ENCODE measurements at places on chromosomes 3 and 15. TPM values are rescaled to one million over a fixed set of nuclear protein-coding genes. Genes with fewer than 3 reads are reported as not detected.

GRCh38 chr15:49709646-49710214, 88.9 kb downstream of the DTWD1 start:
- no peak for DNase-seq

DNA sequence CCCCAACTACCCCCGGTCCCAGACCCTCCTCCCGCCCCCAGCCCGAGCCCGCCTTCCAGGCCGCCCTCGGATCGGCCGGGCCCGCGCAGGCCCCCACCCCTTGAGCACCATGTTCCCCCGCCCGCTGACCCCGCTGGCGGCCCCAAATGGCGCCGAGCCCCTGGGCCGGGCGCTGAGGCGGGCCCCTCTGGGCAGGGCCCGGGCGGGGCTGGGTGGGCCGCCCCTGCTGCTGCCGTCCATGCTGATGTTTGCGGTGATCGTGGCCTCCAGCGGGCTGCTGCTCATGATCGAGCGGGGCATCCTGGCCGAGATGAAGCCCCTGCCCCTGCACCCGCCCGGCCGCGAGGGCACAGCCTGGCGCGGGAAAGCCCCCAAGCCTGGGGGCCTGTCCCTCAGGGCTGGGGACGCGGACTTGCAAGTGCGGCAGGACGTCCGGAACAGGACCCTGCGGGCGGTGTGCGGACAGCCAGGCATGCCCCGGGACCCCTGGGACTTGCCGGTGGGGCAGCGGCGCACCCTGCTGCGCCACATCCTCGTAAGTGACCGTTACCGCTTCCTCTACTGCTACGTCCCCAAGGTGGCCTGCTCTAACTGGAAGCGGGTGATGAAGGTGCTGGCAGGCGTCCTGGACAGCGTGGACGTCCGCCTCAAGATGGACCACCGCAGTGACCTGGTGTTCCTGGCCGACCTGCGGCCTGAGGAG, 472 bp downstream of the CHST14 start:
- peak; percentile 23 for DNase-seq

- DNase-seq: no peak
Measured at GRCh38 chr3:54144284-54144683, 21.9 kb downstream of the CACNA2D3 start.

DNA sequence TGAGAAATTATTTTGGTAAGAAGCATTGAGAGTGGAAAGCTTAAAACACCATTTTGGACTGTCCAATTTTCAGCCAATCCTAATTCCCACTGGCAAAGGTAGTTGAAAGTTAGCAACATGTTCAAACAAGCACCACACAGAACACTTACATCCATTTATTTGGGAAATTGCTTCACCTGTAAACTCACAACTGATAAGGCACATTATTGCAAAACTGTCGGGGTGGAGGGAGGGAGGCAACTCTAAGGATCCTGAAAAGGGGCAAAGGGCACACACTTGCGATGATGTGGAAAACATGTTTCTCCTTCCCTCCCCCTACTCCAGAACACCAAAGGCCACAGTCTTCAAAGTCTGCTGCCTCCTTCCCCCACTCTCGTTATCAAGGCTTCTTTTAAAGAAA, 9.4 kb downstream of the TMEM41A start:
- DNase-seq: no peak

DNA sequence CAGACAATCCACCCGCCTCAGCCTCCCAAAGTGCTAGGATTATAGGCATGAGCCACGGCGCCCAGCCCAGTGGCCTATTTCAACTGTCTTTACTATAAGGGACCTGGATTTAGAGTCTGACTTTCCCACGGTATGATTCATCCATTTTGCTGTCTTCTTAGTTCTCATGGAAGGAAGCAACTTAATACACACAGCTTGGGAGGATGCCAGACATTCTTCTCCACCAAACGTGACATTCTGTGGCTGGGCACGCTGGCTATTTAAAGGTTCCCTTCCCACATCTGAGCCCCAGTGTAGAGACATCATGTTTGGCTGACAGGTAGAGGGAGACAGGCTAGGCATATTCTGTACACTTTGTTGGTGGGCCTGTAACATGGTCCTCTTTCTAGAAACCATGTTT, 26.2 kb downstream of the FAM43A start:
- no peak for DNase-seq

The PPARG gene
- polyA plus RNA-seq: 20.3 TPM

DNA sequence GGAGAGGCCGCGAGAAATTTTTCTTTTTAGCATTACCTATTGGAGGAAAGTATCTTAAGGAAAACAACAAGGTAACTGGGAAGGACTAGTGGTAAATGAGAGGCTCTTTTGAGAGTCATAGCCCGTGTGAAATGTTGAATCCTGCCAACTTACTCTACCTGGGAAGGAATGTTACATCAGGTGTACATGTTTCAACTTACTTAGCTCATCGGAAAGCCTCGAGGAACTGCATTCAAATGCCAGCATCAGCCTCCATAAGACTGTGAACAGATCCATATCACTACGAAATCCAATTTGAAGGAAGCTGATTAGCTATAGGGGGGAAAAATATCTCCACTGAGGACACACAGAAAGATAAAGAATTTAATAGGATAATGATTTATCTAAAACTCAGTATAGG, 72.3 kb upstream of the PDZRN3 start:
- no peak for DNase-seq

The ZNF639 gene
- polyA plus RNA-seq: 44.8 TPM

DNA sequence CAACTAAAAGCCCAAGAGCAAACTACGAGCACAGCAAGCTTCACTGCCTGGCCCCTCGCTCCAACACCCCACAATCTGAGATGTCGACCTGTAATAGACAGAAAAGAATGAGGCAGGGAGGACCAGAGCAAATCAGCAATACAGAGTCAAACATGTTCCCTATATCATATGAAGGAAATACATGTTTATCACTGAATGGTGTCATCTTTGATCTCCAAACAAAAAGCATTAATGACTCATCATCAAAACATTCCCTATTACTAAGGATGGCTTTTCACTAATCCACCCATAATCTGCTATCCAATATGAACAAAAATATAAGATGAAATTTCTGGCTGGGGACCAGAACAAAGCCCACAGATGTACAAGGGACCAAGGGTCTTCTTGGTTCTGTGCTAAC, 34.7 kb downstream of the MYO5A start:
- no peak for DNase-seq

DNA sequence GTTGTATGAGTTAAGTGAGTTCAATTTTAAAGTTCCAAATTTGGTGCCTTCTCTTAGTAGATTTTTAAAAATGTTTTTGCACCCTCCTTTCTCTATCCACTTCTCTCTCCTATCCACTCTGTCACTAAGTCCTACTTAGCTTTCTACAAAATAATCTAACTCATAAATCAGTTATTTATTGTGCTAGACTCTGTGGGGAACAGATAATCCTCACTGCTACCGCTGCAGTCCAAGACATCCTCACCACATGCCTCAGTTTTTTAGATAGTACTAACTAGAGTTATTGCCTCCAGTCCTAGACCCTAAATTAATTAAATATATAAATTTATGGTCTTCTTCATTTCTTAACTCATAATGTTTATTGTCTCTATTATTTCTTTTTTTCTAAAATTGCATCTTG, 576.3 kb downstream of the GRM7 start:
- DNase-seq: no peak

GRCh38 chr3:187799942-187800641, 54.8 kb upstream of the BCL6 start:
- no peak for DNase-seq

- DNase-seq: no peak
Measured at GRCh38 chr15:101441696-101442095, 47.8 kb downstream of the PCSK6 start.

DNA sequence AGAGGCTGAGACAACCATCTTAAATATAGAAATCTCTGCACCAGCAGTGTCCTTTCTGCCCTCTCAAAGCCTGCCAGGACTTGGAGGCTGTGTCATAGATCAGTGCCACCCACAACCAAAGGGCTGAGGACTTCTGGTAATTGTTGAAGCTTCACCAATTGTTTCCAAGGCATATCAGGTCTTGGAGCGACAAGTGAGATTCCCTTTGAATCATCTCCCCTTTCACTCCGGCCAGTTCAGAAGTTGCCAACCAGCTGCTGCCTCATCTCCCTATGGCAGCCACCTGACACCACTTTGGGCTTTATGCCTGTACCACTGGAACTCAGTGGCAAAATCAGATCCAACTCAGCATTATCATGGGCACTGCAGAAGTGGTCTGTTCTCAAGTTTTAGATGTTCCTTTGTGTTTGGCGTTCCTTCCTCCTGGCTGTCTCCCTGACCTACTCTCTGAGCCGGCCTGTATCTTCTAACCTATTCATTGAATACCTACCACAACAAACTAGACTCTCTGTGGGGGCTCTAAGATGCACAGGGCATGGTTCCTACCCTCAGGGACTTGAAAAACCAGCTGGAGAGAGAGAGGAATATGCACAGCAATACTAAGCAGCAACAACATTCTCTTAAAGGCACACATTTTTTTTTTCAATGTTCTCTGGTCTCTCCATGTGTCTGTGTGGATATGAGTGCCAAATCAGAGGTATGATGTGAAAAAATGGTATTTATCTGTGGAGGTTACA, 90.8 kb upstream of the PFN2 start:
- peak; percentile 43 for DNase-seq

DNA sequence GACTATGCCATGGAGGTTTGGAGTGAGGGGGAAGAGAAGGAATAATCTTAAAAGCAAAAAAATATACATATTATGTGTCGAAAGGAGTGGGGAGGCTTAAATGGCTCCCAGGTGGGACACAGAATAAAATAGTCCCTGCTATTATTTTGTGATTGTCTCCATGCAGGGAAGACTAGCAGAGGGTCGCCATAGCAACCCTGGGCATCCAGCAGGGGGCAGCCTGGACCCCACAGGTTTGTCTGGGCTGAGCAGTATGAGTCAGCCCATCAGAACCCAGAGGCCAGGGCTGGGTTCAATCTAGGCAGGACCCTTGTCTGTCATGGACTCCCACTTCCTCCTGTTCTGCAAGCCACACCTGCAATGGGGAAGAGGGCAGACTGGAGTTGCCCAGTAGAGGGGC, 17.6 kb upstream of the LINGO1 start:
- DNase-seq: no peak
